ENCODE measurements at places on chromosomes 6 and 20.

GRCh38 chr6:137235686-137236085 lies 16.5 kb upstream of the IFNGR1 start:
- DNase-seq = no peak

GRCh38 chr6:143232849-143233248 lies 172.2 kb downstream of the AIG1 start:
- no peak for DNase-seq

DNA sequence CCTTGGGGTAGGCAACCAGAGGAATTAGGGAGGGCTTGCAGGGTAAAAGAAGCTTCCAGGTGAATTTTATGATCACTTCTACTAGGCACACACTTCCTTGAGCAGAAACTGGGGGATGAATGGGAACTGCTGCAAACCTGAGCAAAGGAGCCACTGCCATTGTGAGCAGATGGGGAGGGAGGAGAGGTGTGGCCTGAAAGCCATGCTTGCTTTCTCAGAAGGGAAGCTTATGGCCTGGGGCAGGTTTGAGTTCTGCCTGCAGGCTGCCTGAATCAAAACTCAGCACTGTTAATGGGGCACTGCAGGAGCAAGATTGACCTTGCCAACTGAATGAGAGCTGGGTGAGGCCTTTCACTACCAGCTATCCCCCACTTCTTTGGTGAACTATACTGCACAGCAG lies 328.1 kb downstream of the NKAIN2 start:
- no peak for DNase-seq

GRCh38 chr6:2899596-2899995 lies 3.5 kb downstream of the SERPINB9 start:
- no peak for DNase-seq

GRCh38 chr20:63316502-63316921 lies 23.5 kb downstream of the COL20A1 start:
- DNase-seq = no peak

GRCh38 chr6:30719356-30719755 lies 796 bp upstream of the TUBB start:
- no peak for DNase-seq

- DNase-seq = no peak
Measured at GRCh38 chr6:56406276-56407269, 159.2 kb upstream of the COL21A1 start.

GRCh38 chr6:41318261-41318653 lies 17.2 kb upstream of the NCR2 start:
- DNase-seq = no peak

- DNase-seq = no peak
Measured at GRCh38 chr6:6390849-6391602, 70.6 kb upstream of the F13A1 start.

DNA sequence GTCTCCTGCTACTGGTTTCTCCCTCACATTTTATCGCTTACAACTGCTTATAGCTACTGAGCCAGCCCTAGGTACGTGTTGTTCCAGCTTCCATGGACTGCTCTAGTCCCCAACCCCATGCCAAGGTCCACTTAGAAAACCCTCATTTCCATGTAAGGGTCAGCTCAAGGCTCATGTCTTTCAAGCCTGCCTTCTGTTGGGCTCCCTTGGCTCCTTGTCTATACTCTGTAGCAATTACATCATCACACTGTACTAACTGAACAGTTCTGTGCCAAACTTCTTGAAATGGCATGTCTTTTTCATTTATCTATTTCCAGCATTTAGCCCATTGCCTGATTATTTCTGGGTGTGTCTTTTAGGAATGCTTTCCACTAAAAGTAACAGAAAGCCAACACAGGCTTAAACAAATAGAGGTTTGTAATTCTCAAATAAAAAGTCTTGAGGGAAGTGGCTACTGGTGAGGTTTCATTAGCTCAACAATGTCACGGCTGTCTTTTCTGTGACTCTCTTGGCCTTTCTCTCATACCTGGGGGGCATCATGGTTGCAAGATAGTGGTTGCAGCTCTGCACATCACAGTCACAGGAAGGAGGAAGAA lies 317.6 kb downstream of the TPBG start:
- no peak for DNase-seq

- DNase-seq = no peak
Measured at GRCh38 chr20:18705910-18706309, 107.7 kb upstream of the SCP2D1 start.

DNA sequence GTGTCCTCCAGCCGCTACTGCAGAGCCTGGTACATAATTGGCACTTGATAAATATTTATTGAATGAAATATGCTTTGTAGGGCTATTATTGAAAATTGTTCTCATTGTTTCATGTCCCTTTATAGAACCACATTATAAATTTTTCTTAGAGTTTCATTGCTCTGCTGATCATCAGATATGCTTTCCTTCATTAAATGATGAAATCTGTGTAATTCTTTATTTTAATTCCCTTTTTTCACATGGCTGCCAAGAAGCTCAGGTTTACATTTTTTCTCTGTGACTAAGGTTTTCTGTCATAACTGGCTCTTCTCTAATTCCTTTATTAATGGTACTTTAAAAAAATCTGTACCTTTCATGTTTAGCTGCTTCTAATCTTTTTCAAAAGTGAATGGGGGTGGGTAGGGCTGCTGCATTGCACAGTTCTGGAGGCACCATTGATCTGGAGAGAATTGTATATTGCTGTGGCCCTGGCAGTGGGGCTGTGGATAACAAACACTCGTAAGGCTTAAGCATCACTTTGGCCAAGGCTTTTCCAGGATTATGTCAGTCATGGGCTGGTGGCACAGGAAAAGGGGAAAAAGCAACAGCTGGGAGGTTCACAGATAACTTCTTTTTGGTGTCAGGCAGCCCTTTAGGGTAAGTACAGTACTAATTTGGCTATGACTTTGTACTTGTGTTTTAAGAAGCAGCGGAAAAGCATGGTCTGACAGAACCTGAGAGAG lies 43.8 kb downstream of the ARFGEF2 start:
- DNase-seq = no peak

DNA sequence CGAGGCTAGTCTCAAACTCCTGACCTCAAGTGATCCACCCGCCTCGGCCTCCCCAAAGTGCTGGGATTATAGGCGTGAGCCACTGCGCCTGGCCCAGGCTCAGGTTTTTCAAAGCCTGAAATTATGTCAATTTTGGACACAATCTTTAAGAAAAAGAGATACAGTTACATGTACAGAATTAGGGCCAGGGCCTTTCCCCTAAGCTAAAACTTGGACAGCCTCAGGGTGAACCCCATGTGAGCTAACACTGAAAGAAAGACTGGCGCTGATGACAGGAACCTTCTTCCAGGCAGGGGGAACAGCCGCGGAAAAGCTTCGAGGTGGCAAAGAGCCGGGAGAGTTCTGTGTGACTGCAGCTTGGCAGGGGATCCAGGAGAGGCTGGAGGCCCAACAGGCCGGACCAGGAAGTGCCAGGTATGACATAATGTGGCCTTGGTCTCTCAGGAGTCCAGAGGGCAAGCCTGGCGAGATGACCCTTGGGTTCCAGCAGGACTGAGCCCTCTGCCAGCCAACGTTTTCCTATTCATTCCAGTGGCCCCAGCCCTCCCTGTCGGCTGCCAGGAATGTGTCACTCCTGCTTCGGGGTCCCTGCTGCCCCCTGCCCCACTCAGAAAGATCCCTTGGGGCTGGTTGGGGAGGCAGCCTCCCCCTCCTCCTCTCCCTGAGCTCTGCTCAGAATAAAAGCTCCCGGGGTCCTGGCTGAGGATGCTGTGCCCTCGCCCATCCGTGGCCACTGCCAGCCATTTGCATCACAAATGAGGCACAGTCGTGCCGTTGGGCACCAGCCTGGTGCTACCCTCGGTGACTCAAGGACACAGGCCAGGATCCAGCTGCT lies 37.3 kb downstream of the RBM38 start:
- peak; percentile 64 for DNase-seq

GRCh38 chr20:3085571-3086072 lies 1.1 kb upstream of the AVP start:
- DNase-seq = no peak

- DNase-seq = no peak
Measured at GRCh38 chr6:24584382-24584720, 61.6 kb downstream of the KIAA0319 start.

- DNase-seq = no peak
Measured at GRCh38 chr6:25963426-25964123, 973 bp downstream of the TRIM38 start.

DNA sequence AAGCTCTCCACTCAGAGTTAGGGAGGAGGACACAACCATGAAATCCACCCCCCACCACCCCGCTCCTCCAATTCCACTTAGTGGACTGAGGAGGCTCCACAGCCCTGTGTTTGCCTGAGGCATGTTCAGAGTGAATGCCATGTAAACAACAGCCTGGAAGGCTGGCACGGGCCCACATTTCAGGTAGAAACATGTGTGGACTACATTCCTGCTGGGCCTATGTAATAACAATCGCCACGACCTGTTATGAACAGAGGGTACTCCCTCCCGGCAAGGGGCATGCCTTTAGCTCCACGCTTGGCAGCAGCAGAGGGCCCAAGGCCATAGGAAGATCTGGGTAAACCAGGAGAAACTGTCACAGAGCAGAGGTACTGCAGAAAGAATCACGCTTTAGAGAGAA lies 65.5 kb downstream of the ISM1 start:
- DNase-seq = no peak

GRCh38 chr6:146855889-146856288 lies 257.1 kb downstream of the ADGB start:
- DNase-seq = no peak

DNA sequence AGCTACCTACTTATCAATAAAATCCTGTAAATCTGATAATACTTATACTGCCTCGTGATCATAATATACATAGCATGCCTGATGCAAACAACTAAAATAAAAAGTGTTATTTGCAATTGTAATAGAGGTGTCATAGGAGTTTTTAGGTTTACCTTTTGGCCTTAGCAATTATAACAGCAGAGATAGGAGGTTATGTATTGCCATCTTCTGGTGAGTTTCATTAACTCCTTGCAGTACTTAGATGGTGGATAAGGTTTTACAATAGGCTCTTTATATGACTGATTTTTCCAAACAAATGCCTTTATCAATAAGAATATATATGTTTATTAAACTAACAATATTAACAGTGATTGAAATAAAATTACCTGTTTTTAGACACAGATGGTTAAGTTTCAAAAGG lies 27.8 kb upstream of the MYCT1 start:
- DNase-seq = no peak

DNA sequence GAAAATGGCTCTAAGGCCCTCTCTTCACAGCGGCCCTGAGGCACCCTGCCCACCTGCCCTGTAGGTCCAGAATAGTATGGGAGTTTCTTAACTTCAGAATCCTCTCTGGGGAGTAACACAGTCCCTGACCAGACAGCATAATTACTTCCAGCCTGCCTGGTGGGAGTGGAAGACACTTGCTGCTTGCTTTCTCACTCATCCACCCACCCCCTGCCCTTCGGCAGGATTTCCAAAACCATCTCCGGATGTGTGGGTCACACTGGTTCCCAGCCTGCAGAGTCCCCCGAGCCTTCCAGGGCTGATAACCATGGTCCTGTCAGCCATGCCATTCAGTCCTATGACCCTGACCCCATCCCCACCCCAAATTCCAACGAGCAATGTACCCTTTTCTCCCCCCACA lies 5.4 kb downstream of the SLC29A1 start:
- no peak for DNase-seq

- peak; percentile 59 for DNase-seq
Measured at GRCh38 chr6:3351105-3351676, 92.4 kb downstream of the PSMG4 start.

GRCh38 chr6:39090036-39090435 lies 24.9 kb downstream of the SAYSD1 start:
- DNase-seq = no peak

All from midbrain (tissue), 1 donor.